ENCODE measurements at places on chromosomes 2 and 18.

DNA sequence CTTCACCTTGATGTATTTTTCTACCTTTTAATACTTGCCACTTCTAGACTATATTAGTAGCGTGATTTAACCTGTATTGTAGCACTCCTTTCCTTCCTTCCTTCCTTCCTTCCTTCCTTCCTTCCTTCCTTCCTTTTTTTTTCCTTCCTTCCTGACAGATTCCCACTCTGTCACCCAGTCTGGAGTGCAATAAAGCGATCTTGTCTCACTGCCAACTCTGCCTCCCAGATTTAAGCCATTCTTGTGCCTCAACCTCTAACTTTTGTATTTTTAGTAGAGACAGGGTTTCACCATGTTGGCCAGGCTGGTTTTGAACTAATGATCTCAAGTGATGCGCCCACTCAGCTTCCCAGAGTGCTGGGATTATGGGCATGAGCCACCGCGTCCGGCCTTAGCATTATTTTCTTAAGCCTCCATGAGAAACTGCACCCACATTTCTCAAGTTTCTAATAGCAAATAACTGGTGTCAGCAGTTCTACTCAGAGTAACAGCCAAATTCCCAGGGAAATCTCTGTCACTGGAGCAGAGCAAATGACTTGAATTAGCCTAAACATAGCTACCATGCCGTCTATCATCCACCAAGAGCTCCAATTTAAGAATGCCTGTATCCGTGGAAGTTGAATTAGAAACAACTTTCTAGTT lies 529.2 kb downstream of the LRP1B start:
- DNase-seq, result no peak

GRCh38 chr2:145728511-145728910 lies 1208.6 kb upstream of the ZEB2 start:
- DNase-seq, result no peak

DNA sequence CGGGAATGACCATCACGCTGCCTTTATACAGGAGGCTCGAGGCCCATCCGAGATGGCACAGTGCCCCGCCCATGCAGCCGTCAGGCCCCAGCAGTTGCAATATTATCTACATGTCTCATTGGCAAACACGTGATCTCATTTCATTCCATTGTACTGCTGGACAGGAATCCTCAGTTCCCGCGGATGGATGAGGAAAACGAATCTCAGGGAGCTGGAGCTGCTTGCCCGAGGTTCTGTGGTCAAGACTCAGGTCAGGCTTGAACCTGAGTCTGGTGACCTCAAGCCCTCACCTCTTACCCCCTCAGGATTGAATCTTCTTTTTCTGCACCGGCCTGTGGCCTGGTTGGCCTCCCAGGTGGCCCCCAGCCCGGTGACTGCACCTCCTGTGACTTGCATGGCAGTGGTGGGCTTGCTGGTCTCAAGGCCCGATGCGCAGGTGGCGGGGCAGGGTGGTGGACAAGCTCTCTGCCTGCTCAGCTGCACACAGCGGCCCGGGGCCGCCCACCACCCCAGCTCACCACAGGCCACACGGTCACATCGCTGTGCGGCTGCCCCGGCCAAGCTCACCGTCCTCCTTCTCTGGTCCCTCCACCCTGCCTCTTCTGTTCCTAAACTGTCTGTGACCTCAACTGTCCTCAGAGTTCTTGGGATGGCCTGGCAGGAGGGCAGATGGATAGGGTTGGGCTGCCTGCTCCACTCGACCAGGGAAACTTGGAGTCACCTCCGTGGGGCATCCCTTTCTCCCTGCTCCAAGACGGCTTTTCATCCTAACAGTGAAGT lies 52.0 kb upstream of the HS6ST1 start:
- DNase-seq, result no peak

DNA sequence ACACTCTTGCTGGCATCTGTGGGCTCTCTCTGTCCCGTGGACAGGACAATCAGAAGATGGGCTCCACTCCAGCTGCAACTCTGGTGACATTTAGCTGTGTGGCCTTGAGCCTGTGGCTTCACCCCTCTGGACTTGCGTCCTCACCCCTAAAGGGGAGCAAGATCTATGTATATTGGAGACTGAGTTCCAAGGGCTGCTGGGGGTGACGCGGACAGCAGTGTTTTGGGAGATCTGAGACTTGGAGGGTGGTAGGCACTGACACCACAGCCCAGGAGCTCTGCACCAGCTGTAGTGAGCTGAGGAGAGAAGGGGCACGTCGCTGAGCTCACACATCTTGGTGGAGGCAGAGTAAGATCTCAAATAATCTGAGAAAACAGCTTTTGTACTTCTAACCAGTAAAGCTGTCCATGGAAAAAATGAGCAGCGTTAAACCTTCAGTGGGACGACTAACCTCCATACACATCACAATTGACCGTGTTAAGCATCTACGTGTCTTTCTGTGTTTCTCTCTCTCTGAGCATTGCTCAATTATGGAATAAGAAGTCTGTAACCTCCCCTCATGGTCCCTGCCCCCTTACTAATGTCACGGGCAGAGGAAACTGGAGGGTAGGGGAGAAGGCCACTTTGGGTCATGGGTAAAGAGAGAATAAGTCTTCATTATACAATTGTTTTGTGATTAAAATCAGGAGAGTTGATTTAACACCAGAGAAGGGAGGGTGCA lies 85.8 kb downstream of the SH3RF3 start:
- DNase-seq, result no peak

GRCh38 chr18:26424428-26425147 lies 123.8 kb downstream of the KCTD1 start:
- DNase-seq, result no peak
